Activated CD4-positive, alpha-beta T cell treated with anti-CD3 and anti-CD28 coated beads, Interleukin-2, amount 50 U/mL, for 16 hours (primary cell): ENCODE measurements at places on chromosomes 5 and 9.

- DNase-seq: no peak
Observed at GRCh38 chr5:169893010-169893409, 87.3 kb downstream of the INSYN2B start.

DNA sequence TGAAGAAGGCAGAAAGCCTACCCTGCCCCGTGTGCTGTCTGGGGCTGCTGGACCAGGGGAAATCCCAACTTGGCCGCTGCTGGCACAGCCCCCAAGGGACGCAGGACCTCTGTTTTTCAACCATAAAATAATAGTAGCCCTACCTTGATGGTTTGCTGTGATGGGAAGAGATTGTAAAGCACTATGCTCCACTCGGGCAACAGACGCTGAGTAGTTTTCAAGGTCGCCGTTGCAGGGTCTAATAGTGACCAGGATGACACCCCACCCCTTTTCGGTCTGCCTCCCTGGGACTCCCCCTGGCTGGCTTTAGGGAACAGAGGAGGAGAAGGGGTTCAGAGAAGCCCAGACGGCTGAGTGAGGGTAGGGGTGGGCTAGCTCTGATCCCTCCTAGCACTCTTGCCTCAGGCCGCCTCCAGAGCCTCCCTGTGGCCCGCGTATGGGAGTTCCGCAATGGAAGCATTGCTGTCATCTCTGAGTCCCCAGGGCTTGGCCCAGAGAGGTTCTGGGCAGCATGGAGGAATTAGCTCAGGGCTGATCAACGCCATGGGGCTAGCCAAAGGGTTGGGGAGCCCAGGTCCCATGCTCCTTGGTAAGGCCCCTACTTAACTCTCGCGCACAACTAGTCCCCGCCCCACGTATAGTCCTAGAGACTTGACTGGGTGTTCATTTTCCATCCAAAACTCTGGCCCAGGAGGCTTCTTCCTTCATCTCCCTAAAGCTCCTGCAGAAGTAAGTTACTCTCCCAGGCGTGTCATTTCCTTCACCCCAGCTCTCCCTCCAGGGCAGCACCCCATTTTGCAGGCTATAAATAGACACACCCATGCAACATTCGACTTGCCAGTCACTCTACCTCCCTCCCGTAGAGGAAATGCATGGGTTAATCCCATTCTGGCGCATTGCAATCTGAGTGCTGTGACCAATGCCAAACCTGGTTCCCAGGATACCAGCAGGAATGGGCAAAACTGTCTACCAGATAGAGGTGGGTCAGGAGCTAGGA lies 1.1 kb upstream of the IRF1 start:
- peak; percentile 29 for DNase-seq

- DNase-seq: no peak
Observed at GRCh38 chr9:98532147-98532546, 176.6 kb downstream of the GABBR2 start.

DNA sequence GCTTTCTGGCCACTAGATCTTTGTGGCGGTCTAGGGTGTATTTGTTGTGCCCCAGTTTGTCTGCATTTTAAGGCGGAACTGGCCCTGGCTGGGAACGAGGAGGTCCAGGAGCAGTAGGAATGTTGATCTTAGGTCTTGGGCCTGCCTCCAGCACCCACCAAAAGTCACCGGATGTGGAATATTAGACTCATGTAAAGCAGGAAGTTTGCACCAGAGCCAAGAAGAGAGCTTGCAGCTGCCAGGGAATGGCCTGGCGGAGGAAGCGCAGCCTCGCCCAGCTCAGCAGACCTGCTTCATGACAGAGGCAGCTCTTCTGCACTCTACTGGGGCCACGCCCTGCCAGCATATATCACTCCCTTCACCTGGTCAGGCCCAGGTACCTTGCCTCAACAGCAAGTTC lies 3.3 kb downstream of the GPX3 start:
- DNase-seq: no peak

DNA sequence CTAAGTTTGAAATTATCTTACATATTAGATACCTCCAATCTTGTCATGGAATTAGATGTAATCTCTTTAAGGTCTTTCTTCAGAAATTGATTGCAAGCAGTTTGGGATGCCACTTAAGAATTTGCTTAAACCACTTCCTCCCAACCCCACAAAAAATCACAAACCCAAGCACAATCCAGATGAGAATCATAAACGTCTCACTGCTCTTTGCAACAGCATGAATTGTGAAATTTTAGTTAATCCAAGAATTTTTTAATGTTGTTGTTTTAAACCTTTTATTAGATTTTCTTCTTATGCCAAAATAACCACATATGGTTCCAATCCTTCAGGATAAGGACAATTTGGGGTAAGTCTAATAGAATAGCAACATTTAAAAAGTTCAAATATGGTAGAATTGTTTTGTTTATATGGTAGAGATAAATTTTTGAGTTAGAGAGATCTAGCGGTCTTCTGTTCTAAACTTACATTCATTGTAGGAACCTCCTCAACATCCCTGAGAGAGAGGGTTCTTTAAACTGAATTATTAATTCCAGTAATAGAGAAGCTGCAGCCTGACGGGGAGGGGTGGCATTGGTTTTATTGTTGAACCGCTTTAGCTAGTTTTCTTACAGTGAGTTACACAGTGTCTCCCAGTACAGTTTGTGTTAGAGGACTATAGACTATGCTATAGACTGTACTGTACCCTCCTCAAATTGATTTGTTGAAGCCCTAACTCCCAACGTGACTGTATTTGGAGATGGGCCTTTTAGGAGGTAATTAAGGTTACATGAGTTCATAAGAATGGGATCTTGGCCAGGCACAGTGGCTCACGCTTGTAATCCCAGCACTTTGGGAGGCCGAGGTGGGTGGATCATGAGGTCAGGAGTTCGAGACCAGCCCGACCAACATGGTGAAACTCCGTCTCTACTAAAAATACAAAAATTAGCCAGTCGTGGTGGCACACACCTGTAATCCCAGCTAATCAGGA lies 24.8 kb upstream of the IL6ST start:
- peak; percentile 24 for DNase-seq

DNA sequence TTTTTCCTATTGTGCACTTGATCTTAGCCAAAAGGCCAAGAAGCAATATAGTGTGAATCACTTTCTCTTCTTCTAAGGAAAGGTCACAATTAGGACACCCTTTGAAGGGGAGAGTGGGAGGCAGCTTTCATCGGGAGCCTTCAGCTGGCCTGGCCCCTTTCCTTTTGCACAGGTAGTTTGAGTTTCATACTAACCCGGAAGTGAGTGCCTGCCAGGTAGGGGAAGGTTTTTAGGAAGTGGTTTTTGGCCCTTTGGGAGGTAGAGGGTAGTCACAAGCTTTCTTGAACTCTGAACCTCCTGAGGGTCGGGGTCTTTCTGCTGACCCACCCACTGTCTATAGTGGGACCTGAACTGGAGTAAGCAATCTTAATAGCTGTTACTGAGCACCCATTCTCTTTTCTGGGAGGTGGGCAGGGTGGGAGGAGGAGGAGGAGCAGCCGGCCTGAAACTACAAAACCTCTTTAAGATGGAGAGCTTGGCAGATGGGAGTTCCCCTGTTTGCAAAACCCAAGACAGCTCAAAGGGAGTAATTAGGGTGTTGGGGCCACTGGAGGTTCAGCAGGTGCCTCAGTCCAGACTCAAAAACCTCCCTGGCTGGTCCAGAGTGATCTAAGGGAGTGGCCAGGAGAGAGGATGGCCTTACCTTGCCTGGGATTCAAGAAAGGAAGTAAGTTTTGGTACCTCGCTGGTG lies 6.0 kb downstream of the LARP1 start:
- DNase-seq: peak; percentile 20

DNA sequence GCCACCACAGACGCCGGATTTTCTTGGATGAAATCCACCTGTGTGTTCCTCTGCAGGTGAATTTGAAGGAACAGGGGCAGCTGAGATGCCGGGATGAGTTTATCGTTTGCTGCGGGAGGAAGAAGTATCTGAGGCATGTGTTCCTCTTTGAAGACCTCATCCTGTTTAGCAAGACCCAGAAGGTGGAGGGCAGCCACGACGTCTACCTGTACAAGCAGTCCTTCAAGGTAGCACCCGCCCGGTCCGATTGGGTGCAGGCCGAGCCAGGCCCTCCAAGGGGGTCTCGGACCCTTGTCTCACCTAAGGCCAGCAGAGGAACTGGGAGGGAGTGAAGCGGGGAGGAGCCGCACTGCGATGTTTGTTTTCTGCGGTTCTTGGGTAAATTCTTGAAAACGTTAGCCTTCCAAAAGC lies 18.4 kb upstream of the LRRC14B start:
- no peak for DNase-seq

GRCh38 chr9:33921967-33922895 lies 105.3 kb downstream of the UBE2R2 start:
- peak; percentile 27 for DNase-seq

GRCh38 chr5:5209510-5210286 lies 69.6 kb downstream of the ADAMTS16 start:
- no peak for DNase-seq

DNA sequence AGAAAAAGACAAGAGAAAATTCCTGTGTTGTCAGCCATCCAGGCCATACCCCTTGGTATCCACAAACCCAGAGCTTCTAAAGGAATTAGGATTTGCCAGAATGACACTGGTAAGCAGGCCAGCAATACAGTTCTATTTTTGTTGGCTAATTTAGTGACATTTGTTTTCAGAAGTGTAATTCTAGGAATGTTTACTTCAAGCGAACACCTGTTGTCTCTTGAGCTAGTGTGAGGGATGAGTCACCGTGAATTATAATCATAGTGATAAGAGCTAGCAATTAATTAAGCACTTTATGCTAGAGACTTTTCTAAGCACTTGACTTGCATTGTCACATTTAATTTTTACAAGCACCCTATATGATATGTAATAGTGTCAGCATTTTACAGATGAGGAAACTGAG lies 99.2 kb downstream of the PRKACG start:
- DNase-seq: peak; percentile 42

- no peak for DNase-seq
Observed at GRCh38 chr9:38431116-38431515, 6.9 kb upstream of the IGFBPL1 start.

DNA sequence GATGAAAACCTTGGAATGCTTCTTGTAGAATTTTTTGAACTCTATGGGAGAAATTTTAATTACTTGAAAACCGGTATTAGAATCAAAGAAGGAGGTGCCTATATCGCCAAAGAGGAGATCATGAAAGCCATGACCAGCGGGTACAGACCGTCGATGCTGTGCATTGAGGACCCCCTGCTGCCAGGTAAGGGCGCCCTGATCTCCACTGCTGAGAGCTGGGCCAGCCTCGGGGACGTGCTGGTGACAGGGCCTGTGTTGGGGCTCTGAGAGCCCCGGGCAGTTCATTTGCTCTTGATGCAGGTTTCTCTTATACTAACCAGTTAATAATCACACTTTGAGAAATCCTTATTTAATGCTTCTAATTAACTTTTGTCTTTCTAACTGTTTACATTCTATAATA lies 33.0 kb downstream of the TENT4A start:
- no peak for DNase-seq

DNA sequence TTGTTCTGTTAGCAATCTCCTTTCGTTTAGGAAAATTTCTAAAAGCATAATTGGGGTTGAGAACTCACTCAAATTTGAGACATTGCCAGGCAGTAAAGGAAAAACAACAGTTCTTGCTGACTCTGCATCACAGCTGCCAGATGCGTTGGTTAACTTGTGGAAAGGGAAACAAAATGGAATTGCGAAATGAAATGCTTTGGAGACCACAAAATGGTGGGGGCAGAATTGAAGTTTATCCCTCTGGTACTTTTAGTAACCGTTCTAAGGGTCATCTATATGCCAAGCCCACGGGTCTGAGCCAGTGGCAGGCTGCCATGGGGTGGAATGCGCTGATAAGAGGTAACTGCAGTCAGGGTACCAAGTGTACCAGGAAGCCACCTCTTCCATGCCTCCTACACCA lies 28.6 kb upstream of the SELENOP start:
- no peak for DNase-seq

DNA sequence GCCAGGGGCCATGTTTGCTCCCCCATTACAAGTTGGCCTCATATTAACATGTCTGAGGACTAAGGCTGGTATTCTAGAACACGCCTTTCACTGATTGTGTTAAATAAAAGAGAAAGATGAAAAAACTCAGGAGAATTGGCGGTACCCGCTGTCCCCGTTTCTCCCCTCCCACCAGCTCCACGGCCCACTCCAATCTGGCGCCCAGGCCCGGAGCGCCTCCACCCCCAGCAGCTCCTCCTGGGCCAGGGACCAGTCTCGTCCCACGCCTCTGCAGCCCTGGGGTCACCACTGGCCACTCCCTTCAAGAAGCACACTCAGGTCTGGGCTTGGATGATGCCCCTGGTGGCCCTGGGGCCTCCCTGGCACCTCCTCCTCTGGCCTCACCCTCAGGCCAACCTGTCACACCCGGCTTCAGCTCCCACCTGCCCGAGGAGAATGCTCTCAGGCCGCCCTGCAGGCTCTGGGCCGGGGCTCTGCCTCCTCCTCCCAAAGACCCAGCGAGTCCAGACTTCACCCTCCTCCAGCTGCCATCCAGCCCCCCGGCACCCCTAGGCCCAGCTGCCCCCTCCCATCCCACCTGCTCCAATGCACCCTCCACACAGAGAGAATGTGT lies 133.0 kb upstream of the PPP1R26 start:
- no peak for DNase-seq

DNA sequence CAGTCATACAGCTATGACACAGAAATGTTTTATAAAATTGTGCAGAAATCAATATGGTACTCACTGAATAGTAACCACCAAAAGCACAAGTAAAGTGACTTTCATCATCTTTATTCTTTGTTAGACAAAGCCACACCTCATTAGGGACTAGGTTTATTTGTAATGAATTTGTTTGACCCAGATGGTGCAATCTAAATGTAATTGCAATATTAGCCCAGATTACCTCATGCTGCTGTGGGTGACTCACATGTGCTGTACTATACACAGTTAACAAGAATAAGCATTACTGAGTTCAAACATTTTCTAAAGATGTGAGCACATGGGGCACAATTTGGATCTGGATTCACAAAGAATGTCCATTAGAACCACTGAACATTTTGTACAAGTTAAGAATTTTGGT lies 759.3 kb upstream of the TYRP1 start:
- DNase-seq: no peak
